ENCODE measurements at places on chromosomes 2 and 18.

- DNase-seq, result no peak
Observed at GRCh38 chr2:52659546-52659945, 1108.1 kb upstream of the CHAC2 start.

DNA sequence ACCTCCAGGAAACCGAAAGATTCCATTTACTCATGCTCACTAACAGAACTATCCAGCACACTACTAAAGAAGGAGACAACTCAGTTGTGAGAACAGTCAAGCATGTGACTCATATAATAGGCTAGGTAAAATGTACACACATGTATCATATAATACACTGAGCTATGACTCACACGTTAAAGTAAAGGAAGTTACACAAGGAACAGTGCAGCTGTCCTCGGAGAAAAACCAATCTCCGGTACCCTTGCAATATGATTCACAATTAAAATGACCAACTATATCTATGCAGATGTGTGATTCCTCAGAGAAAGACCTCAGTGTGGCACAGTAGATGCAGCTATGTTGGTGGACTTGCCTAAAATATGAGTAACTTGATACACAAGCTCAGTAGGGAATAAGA, 76.5 kb downstream of the STRN start:
- no peak for DNase-seq

DNA sequence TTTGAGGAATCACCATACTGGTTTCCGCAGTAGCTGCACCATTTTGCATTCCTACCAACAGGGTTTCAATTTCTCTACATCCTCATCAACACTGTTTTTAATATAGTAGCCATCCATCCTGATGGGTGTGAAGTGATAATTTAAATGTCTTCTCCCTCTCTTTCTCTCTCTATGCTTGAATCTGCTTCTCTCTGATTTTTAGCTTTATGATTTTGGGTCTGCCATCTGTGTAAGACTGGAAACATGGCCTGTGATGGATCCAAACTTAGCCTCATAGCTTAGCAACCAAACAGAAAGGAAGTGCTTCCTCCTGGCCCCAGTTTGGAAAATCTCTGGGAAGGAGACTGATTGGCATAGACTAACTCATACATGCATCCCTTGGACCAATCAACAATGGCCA, 33.7 kb upstream of the OSBPL6 start:
- DNase-seq, result no peak

DNA sequence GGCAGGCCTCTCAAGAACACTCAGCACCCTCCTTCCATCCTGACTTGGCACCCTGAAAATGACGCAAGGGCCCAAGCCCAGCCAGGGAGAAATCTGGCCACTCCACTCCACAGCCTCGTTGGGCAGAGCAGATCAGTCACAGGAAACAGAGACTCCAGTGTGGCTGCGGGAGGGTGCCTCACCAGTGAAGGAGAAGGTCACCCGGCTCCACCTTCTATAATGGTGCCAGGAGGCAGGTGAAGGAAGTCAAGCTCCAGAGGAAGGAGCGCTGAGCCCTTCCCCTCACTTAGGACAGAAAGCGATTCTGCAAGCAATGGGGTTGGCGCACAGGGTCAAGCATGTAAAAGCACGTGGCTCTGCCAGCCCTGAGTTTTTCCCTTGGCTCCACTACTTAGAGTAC, 35.3 kb downstream of the CRACDL start:
- DNase-seq, result no peak

GRCh38 chr2:64263315-64263714, 119.1 kb upstream of the PELI1 start:
- DNase-seq, result no peak

GRCh38 chr18:48488388-48488850, 50.4 kb upstream of the CTIF start:
- peak; percentile 28 for DNase-seq

GRCh38 chr2:202604699-202605098, 30.1 kb upstream of the FAM117B start:
- no peak for DNase-seq

DNA sequence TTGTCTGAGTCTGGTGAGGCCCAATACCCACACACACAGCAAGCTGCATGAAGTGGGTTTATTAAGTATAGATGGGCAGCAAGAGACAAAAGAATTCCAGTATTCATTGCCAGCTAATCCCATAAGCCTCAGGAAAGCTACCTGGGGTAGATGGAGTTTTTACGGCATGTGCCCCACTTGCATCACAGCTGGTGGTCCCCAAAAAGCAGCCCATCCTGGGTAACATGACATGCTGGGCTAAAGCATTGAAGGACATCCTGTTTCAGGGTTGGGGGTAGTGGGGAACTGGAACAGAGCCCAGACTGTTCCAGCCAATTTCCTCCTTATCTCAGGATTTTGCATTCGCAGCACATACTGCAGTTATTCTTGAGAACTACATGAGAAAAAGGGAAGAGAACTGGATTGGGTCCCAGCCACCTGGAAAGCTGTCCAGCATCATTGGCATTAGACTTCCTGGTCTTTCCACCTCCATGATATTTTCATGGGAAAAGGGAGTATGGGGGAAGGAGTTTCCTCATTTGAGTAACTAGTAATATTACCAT, 240.1 kb upstream of the MMADHC start:
- no peak for DNase-seq

- DNase-seq, result no peak
Observed at GRCh38 chr2:106028192-106028591, 165.9 kb downstream of the UXS1 start.

DNA sequence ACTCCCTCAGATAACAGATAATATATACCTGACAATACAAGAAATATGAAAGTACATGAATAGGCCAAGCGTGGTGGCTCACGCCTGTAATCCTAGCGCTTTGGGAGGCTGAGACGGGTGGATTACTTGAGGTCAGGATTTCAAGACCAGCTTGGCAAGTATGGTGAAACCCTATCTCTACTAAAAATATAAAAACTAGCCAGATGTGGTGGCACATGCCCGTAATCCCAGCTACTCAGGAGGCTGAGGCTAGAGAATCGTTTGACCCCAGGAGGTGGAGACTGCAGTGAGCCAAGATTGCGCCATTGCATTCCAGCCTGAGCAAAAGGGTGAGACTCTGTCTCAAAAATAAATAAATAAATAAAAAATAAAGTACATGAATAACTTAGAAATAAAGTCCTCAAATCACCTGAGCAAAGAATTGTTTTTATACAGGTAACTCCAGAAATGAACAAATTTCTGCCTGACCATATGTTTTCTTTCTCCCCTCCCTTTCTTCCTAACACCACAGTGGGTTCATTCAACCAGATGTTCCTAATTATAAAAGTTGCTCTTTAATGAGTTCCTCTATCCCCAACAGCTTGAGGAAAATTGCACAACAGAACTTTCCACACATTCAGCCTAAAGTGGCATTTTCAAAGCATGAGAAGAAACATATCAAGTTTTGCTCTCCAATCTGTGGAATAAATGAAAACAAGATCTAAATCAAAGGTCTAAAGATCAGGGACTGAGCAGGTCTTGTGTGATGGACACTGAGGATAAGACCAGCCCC, 33.6 kb upstream of the AP1S3 start:
- no peak for DNase-seq
